ENCODE measurements at places on chromosomes 2 and 18.

- DNase-seq = no peak
These were observed 211.6 kb downstream of the SEPTIN10 start for GRCh38 chr2:109402180-109402579.

DNA sequence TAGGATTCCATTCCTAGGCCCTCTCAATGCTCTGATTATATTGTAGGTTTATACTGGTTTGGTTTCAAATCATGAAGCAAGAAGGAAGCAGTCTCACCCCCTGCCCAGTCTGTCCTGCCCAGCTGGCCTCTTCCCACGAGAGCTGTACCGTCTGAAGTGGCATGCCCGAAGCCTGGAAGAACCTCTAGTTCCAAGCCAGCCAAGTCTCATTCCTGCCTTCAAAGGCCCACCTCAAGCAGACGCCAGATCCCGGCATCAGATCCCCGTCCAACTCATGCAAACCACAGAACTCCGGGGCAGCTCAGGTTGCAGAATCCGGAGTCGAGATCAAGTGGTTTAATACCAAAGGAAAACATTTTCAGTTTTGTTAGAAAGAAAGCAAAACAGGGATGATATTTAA lies 234.4 kb downstream of the LPIN1 start:
- peak; percentile 83 for DNase-seq

- DNase-seq = no peak
These were observed 591.9 kb downstream of the SLC4A3 start for GRCh38 chr2:220219371-220219770.

GRCh38 chr18:52200921-52201663 lies 138.9 kb upstream of the DCC start:
- DNase-seq = no peak

DNA sequence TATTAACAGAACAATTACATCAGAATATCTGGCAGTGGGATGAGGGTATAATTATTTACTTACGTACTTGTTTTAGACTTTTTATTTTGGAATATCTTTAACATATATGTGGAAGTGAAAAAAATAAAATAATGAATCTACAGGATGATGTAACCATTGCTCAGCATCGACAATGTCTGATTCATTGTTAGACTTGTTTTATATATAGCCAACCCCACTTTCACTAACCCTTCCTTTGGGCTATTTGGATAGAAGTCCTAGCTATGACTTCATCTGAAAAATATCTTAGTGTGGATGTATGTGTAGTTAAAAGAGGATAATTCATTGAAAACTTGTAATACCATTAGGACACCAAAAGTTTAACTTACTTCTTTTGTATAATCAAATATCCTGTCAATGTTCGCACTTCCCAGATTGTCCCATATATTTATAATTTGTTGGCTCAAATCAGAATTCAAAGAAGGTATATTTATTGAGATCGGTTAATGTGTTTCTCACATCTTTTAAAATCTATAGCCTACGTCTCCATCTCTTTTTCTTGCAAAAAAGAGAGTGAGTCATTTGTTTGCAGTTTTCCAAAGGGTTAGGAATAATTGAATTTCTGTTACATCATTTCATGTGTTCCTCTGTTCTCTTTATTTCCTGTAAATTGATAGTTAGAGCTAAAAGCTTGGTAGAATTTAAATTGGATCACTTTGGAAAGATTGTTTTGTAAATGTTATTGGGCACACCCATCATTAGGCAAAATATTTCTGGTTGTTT lies 506.1 kb upstream of the FAM98A start:
- peak; percentile 78 for DNase-seq

DNA sequence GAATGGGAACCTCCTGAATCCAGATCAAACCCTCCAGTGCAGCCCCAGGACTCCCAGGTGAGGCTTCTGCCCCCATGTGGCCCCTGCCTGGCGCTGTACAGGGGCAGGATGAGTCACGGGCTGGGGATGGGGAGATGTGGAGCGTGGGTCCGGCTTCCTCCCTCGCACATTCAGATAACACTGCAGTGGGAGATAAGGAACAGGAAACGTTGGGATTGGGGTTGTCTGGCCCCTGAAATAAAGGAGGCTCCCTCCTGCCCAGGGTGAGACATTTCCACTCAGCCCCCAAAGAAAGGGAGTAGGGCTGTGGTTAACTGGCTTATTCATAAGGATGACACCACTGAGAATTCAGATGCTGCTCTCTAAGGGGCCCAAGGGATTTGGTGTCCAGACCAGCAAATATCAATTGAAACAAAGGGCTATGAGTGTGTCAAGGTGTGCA lies 30.7 kb downstream of the IGFBP5 start:
- peak; percentile 41 for DNase-seq

- no peak for DNase-seq
These were observed 43.4 kb downstream of the SMIM21 start for GRCh38 chr18:75384144-75384543.

GRCh38 chr18:48663931-48664847 lies 125.4 kb downstream of the CTIF start:
- DNase-seq = peak; percentile 42

GRCh38 chr2:136765256-136766072 lies at the start of gene THSD7B:
THSD7B (plus strand) TSS chr2:136765545; CDS start chr2:136882179, 116,634 bp downstream.
- peak; percentile 4 for DNase-seq

- DNase-seq = peak; percentile 84
These were observed 107.3 kb downstream of the MYO1B start for GRCh38 chr2:191352536-191352935.

GRCh38 chr2:240162939-240163714 lies 22.7 kb upstream of the OTOS start:
- DNase-seq = no peak

DNA sequence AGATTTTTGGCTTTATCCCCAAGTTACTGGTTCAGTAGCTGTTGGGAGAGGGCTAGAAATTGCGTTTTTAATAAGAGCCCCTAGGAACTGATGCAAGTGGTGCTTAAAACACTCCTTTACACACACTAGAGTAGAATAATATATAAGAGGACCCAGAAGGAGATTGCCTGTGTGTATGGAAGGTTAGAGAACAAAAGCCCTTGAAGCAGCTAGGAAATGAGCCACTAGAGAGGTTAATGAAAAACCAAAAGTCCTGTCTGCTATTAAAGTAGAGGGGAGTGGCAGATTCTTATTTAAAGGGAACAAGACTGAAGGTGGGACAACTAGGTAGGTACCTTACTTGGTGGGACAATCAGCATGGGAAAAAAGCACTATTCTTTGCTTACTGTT lies 14.4 kb upstream of the SLC39A10 start:
- no peak for DNase-seq

GRCh38 chr2:8860239-8860638 lies 22.8 kb upstream of the KIDINS220 start:
- peak; percentile 50 for DNase-seq

DNA sequence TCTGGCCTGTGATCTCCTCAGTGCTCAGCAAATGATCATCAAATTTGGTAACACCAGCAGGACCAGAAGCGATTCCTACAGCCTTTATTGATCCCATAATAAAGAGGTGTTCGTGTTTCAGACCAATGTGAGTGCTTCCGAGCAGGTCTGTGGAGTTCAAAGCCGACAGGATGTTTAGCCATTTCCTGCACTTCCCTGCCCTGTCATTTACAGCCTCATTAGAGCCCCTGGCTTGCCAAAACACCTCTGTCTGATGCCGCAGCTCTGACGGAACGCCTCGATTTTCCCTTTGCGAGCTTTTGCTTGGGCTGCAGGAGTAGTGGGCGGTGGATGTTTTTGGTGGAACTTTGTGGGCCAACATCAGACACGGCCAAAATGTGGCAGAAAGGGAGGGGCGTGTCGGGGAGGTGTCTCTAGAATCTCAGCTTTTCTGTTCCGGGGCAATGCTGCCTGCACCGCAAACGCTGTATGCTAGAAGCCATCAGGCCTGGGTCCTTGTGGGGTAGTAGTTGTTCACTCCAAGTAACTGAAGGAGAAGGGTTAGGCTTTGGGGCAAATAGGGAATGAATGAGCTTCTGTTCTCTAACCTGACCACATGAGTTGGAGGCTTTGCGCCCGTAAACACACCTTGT lies 26.1 kb upstream of the INHBB start:
- no peak for DNase-seq

- DNase-seq = peak; percentile 53
These were observed 2.4 kb upstream of the HOXD8 start for GRCh38 chr2:176126929-176127773.

GRCh38 chr18:40346146-40346545 lies 1608.9 kb upstream of the PIK3C3 start:
- DNase-seq = no peak

DNA sequence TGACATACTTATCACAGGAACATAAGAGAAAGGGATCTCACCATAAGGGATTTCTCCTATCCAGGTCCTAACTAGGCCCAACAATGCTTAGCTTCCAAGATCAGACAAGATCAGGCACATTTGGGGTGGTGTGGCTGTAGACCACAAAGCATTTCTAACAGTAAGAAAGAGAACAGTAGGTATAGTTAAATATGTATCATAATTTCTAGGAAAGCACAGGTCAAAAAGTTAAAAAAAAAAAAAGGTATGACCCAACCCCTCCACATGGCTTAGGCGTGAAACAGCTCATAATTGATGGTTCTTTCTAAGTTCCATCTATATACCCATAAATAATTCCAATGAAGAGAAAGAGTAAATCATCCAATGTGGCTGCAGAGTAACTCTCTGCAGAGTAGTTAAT lies 6.9 kb downstream of the PRKD3 start:
- DNase-seq = no peak

GRCh38 chr2:20585359-20585709 lies 65.6 kb downstream of the HS1BP3 start:
- DNase-seq = no peak

- peak; percentile 95 for DNase-seq
These were observed at the start of gene GLI2 for GRCh38 chr2:120735746-120736170. GLI2 (plus strand) TSS chr2:120735868; CDS start chr2:120797321, 61,453 bp downstream.

DNA sequence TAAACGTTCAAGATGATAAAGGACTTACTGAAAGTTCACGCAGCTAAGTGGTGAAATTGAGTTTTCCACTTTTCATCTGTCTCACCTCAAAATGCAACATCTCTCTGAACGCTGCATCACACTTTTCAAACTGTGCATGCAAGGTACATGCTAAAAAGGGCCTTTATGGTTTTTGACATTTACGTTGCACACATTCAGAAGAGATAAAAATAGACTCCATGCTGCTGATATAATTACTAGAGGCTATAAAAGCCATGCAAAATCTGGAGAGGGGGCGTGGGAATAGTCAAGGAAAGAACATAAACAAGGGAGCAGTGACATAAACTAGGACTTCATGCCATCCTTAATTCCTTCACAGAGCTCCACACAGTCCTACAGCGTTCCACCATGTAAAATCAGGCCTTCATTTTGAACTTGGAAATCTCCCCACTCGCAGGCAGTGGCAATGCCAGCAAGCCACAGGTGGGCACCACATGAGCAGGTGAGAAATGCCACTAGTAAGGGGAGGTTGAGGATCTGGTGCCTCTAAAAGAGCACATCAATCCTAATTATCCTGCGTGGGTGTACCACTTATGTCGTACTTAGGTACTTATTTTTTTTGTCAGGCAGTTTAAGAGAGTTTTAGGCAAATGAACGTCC lies 71.4 kb downstream of the ZEB2 start:
- DNase-seq = no peak

DNA sequence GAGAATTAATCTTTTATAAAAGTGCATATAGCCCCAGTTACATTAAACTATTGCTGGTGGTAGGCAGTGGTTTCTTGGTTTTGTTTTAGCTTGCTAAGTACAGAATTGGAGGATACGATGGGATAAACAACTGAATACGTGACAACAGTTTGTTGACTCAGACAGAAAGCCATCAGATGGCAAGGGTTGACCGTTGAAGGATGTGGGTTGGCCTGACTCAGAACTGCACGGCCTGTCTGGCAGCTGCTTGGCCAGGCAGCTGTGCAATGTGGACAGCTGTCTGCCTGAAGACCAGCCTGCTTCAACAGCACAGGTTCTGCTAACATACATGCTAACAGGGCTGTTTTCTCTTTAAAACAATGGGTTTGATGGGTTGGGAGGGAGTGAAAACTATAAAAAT lies 46.6 kb downstream of the PRKRA start:
- peak; percentile 84 for DNase-seq

DNA sequence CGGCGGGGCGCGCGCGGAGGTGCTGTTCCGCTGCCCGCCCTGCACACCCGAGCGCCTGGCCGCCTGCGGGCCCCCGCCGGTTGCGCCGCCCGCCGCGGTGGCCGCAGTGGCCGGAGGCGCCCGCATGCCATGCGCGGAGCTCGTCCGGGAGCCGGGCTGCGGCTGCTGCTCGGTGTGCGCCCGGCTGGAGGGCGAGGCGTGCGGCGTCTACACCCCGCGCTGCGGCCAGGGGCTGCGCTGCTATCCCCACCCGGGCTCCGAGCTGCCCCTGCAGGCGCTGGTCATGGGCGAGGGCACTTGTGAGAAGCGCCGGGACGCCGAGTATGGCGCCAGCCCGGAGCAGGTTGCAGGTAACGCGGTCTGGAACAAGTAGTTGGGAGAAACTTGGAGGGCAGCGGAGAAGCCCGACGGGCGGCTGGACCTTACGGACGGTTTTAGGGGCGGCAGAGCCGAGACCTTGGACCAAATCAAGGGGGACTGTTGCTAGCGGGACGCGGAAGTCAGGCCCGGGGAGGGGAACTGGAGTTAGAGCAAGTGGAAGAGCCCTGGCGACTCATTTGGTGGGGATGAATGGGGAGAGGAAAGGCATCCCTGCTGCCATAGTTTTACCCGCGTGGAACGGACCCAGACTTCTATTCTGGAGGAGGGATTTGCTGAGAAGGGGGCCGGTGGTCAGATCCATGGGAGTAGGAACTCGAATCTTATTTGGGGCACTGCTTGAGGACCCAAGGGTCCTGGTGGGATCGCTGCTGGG lies 573 bp downstream of the IGFBP2 start:
- no peak for DNase-seq

DNA sequence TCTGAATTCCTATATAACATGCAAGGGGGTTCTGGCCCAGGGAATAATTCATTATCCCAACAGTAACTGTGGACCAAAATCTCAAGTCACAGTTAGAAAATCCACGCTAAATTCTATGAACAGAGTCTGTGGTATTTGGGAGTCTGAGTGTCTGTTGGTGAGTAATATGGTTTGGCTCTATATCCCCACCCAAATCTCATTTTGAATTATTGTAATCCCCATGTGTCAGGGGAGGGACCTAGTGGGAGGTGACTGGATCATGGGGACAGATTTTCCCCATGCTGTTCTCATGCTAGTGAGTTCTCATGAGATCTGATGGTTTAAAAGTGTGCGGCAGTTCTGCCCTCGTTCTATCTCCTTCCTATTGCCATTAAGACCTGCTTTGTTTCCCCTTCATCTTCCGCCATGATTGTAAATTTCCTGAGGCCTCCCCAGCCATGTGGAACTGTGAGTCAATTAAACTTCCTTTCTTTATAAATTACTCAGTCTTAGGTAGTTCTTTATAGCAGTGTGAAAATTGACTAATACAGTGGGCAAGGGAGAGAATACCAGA lies 68.3 kb downstream of the NBAS start:
- DNase-seq = no peak
